ENCODE measurements at places on chromosomes 12 and 14. TPM values are rescaled to one million over a fixed set of nuclear protein-coding genes. Genes with fewer than 3 reads are reported as not detected.

Gene FOXG1
- total RNA-seq, result not detected

Gene RPS6KA5
- 19.3 TPM for total RNA-seq

Gene RHEBL1
- total RNA-seq, result 15.6 TPM

Gene AQP2
- not detected for total RNA-seq

GRCh38 chr12:47312808-47313426, 233.2 kb upstream of the AMIGO2 start:
- DNase-seq, result no peak

- no peak for DNase-seq
Measured at GRCh38 chr12:83323866-83324265, 637.2 kb downstream of the TMTC2 start.

- peak; percentile 30 for DNase-seq
Measured at GRCh38 chr12:57619434-57620244, 8.4 kb downstream of the ARHGEF25 start.

- no peak for DNase-seq
Measured at GRCh38 chr12:14410177-14410576, 44.7 kb downstream of the ATF7IP start.

DNA sequence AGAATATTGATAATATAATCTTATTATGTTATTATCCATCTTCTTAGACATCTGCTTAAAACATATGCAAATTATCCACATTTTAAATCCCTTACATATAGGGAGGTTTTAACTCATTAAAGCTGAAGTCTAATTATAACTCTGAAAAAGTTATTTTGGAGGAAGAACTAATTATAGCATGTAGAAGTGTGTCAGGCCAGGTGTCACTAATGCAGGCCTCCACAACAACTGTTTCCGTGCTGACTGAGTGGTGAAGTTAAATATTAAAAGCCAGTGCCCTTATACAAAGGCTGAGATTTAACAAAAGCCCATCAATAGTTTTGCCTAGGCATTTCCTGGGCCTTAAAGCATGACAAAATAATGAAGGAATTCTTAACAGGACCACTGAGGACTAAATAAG, 157.4 kb downstream of the LRRK2 start:
- DNase-seq, result no peak

- no peak for DNase-seq
Measured at GRCh38 chr14:99892406-99892805, 99.2 kb downstream of the EML1 start.

DNA sequence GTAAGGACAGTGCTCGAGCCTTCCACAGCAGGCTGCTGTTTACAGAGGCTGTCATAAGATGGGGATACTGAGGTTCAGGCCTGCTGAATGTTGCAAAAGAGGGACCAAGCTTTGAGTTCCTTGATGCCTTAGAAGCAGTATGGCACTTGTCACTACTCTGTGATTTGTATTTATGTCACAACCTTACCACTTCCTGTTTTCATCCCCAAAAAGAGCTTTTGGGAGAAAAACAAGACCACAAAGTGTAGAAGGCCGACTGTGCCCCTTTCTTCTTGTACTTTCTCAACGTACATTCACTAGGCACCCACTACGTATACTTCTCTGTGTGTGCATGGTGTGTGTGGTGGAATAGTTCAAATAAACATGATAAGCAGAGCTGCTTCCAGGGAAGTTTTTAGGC, 90.1 kb downstream of the DRAM1 start:
- DNase-seq, result no peak

GRCh38 chr14:100604709-100605108, 17.5 kb upstream of the BEGAIN start:
- no peak for DNase-seq

GRCh38 chr14:56976211-56976610, 165.9 kb upstream of the OTX2 start:
- DNase-seq, result no peak

DNA sequence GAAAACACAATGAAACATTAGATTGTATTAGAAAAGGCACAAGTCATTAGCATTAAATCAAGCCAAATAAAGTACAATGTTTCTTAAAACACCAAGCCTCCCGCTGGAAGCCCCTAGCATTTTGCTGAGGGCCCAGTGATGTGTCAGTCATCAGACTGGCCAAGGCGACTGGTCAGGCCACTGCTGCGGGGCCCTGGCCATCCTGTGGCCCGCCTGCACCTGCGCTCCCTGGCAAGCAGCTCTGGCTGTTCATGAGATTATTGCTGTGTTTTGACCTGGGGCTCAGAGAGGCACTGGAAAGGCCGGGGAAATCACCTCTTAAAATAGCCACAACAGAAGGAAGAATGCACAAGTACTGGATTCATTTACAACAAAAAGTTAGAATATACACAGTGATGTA, 24.2 kb upstream of the AMN start:
- DNase-seq, result no peak
